ENCODE measurements at places on chromosomes 7 and 10.

DNA sequence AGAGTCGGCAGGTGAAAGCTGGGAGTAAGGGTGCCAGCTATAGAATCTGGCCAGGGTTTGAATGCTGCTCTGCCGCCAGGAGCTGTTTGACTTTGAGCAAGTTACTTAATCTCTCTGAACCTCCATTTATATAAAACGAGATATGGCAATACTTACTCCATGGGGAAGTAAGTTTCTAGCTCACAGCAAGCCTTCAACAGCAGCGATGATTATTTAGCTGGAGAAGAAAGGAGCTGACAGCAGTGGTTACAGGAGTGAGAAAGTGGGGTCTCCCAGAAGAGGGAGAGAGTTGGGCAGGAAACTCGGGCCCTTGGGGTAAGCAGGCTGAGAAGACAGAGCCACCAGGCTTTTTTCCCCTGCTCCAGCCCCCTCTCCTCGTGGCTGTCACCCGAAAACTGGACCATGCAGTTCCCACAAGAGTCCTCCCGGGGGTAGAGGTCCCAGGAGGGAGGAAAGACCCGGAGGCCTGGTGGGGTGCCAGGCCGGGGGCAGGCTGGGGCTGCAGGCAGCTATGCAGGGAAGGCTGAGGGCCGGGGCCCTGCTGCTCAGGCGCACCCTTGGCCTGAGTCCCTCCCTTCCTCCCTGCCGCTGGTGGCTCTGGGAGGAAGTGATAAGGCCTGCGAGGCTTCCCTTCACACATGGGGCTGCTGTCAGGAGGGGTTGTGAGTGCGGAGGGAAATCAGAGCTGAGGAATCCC is 3.5 kb downstream of the NOS3 start:
- DNase-seq: peak; percentile 68

- no peak for DNase-seq
Measured at GRCh38 chr7:157565201-157565626, 228.4 kb downstream of the DNAJB6 start.

GRCh38 chr7:115183431-115184057 is 261.6 kb downstream of the MDFIC start:
- DNase-seq: no peak

- no peak for DNase-seq
Measured at GRCh38 chr7:16816824-16817223, 12.0 kb upstream of the AGR2 start.

- no peak for DNase-seq
Measured at GRCh38 chr7:15798081-15798480, 111.6 kb upstream of the MEOX2 start.

GRCh38 chr7:72053292-72053691 is 358.8 kb downstream of the CALN1 start:
- no peak for DNase-seq

- no peak for DNase-seq
Measured at GRCh38 chr10:132551808-132552130, 14.2 kb downstream of the INPP5A start.

DNA sequence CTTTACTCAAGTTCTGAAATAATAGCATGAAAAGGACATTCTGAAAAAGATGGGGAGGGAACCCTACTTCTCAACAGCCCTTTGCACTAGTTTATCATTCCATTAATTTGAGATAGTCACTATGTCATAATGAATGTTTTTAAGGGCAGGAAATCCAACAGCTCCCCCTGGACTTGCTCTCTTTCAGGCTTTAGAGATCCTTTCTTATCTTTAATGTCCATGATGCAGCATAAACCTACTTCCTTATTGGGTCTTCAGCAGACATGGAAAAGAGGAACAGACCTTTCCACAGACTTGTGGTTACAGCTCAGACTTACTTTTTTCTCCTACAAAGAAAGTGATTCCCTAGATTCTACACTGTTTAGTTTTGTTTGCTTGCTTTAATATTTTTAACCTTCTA is 87.3 kb downstream of the IDE start:
- DNase-seq: no peak

GRCh38 chr10:123392182-123392963 is 238.2 kb downstream of the BUB3 start:
- DNase-seq: no peak

GRCh38 chr10:30778769-30779168 is 149.2 kb upstream of the LYZL2 start:
- no peak for DNase-seq

DNA sequence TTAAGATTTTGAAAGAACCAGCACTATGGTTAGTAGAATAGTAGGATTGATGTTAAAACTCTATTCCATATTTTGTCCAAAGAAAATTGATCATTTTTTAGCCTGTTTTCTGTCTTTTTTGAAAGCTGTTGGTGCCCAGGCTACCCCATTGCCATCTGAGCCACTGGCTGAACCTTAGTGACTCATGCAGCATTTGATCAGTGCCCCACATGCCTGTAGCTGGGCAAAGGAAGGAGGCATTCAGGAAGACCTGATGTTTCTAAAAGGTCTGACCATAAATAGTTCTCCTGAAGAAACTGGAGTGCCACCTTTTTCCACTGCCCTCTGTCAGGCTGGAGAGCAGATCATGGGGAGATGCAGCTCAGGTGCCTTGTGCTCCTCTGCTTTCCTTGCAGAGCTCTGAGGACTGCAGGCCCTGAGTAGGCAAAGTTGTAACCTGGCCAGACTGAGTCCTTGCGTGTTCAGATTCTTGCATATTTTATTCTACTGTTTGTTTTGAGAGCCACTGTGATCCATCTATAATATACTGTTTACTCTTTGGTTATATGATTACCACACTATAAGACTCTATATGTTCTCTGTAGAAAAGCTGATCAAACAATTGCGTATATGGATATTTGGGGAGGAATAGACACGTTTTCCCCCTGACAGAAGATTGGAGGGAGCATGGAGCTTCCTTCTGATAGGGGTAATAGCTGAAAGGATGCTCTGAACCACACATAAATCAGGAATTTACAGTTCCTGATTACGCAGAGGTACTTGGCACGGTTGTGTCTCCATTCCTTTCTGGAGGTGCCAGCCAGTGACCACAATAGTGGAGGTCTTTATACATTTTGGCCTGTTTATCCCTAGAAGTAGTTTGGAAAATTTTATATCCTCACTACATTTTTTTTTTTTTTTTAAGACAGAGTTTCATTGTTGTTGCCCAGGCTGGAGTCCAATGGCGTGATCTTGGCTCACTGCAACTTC is 48.9 kb upstream of the GJD4 start:
- no peak for DNase-seq
